BJ (cell line): ENCODE measurements at places on chromosomes 4 and X.

DNA sequence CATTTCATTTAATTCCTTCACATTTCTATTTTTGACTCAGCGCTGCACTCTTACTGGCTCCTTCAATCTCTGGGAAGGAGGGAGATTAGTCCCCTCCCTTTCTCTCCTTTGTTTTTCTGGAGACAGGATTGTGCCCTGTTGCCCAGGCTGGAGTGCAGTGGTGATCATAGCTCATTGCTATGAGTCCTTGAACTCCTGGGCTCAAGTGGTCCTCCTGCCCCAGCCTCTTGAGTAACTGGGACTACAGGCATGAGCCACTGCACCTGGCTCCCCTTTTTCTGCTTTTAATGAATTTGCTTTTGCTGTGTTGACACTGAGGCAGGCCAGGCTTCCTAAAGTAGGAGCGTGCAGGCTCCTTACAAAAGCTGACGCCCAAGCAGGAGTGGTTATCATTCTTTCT lies 10.5 kb downstream of the TBC1D14 start:
- no peak for DNase-seq

- no peak for DNase-seq
Measured at GRCh38 chr4:4388311-4388790, 1.4 kb downstream of the NSG1 start.

DNA sequence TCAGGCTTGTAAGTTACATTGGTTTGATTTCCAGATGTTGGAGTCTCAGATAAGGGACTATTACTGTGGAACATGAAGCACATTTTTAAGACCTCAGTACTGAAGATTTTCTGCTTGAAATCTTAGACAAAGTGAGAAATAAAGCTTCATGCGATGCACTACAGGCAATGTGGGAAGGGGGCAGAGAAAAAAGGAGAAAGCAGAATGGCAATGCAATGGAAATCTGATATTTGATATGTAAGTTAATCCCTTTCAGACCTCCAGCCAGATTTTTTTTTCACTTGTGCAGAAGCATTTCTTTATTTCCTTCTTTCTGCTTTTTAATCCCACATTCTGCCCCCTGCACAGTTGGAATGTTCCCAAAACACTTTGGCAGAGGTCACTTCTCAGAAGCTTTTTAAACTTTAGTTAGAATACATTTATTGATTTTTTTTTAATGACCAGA lies 174.3 kb downstream of the ADGRL3 start:
- DNase-seq = no peak

DNA sequence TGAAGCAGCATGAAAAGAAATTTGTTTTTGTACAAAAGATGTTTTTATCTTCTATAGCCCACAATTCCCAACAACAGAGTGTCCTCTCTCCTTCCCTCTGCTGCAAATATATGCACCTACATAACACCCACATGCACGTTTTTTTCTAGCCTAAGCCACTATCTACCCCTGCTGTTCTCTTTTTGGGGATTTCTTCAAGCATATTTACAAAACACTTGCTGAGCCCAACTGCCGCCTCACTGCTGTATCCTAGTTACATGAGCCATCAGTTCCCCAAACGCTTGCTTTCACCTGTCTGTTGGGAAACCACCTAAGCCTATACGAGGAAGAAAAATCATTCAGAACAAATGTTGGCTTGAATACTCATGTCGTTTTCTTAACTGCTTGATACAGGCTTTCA lies 127.2 kb downstream of the CHRNA9 start:
- no peak for DNase-seq

GRCh38 chr4:114601304-114602052 lies 2.9 kb downstream of the UGT8 start:
- no peak for DNase-seq

DNA sequence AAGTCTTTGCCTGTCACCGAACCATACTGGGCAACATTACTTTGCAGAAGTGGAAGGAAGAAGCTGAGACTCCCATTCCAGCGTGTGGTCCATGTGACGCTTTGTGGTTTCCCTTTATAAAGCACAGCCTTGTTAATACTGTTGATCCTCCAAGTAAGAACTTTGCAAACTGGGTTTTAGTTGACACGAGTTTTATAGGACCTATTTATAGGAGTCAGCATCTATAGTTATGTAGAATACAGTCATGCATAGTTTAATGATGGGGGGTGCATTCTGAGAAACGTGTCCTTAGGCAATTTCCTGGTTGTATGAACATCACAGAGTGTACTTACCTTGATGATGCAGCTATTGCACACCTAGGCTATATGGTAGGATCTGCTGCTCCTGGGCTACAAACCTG lies 1879.4 kb upstream of the TENM3 start:
- DNase-seq = no peak

DNA sequence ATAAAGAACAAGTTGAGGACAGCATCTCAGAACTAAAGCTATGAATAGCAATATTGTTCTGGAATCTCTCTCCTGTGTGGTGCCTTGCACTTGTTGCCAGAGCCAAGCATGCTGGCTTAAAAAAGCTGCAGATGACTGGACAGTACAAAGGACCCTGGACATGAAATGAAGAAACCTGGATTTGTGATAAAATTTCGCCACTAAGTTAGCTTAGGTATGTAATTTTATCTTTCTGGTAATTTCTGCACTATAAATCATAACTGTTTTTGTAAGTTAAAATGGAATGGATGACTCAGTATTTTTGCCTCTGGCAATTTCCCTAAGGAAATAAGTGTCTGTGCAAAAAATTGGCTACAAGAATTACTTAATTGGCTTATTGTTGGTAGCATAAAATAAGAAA lies 317.2 kb downstream of the CAMK2D start:
- no peak for DNase-seq

DNA sequence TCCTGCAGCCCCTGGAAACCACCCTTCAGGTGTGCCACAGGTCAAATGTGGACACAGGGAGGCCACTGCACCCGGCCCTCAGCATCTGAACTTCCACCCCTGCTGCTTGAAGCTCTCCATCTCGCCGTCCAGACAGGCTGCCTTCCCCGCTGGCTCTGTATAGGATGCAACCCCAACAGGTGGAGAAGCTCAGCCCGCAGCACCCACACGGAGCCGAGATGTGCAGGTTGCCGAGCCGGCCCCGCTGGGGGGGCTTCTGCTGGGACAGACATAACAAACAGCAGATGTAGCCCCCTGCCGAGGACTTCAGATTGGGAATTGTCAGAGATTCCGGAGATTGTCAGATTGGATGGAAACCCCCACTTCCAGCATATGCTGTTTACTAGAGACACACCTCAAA lies 20.5 kb downstream of the TMEM187 start:
- DNase-seq = no peak

- DNase-seq = no peak
Measured at GRCh38 chrX:110825972-110826371, 30.4 kb upstream of the CHRDL1 start.

DNA sequence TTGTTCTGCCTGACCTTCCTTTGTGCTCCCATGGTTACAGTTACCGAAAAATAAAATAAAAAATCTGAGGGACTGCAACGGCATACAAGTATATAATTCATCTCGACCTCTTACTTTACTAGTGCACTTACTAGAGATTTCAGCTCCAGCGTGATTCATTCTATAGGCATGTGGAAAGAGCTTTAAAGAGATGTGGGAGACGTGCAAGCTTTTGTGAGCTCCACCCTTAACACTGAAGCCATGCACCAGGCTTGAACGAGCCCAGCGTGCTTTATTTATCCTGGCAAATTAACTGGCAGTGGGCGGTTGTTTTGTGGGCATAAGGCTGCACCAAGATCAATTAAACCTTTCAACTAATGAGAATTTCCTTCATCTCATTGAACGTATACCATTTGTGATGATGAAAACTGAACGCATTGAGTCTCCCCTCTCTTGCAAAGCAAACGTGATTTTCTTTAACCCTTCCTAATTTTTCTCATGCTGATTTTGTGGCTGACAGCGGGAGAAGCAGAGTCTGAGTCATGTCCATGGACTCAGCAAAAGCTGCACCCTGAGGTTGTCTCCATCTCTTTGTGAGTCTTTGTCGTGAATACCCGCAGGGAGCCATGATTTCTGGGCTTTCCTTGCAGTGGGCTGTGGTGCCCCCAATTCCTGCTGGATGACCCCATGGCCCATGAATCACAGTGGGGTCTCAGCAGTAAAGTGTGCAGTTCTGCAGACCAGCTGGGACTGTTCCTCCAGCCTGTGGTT lies 60.1 kb downstream of the MXRA5 start:
- DNase-seq = peak; percentile 64

- DNase-seq = no peak
Measured at GRCh38 chr4:23746027-23746426, 143.8 kb downstream of the PPARGC1A start.

GRCh38 chr4:6939761-6940743 lies 30.4 kb downstream of the TBC1D14 start:
- DNase-seq = no peak

DNA sequence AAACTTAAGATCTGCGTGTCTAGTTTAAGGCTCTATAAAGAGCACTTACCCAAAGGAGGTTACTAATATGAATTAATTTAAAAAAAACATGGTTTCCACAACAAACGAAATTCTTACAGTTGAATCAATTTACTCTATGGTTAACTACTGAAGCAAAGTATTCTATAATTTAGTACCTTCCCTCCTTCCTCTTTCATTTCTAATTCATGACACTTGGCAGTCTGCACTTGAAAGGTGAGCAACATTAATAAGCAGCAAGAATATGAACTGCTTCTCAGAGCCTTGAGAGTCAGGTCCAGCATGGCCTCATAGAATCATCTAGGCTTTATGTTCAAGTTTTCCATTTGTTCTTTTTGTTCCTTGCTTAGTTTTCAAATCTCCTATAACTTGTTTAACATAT lies 42.7 kb downstream of the TAPT1 start:
- no peak for DNase-seq

DNA sequence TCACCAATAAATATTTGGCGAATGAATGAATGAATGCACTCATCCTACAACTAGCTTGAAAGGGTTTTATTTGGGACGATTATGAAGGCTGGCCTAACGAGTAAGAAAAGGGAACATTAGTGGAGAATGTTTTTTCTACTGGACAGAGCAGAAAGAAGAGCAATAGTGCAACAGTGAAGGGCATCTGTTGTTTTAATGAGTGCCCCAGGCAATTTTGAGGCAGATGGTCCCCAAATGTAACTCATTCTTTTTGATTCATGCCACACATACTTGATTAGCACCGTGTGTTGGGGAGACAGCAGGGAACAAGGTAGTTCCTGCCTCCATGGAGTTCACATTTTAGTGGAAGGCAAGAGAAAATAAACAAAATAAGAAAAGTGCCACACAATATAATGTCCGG lies 22.7 kb upstream of the INTS6L start:
- DNase-seq = no peak

- no peak for DNase-seq
Measured at GRCh38 chr4:81550388-81550859, 78.7 kb upstream of the RASGEF1B start.

DNA sequence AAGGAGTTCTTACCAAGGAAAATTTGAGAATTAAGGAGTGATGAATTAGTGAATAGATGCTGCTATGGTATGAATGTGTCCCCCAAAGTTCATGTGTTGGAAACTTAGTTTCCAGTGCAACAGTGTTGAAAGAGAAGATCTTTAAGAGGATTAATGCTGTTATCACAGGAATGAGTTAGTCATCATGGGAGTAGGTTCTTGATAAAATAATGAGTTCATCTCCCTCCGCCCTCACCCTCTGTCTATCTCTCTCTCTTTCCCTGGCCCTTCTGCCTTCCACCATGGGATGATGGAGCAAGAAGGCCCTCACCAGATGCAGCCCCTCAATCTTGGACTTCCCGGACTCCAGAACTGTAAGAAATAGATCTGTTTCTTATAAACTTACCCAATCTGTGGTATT lies 38.3 kb upstream of the KLHL8 start:
- no peak for DNase-seq

DNA sequence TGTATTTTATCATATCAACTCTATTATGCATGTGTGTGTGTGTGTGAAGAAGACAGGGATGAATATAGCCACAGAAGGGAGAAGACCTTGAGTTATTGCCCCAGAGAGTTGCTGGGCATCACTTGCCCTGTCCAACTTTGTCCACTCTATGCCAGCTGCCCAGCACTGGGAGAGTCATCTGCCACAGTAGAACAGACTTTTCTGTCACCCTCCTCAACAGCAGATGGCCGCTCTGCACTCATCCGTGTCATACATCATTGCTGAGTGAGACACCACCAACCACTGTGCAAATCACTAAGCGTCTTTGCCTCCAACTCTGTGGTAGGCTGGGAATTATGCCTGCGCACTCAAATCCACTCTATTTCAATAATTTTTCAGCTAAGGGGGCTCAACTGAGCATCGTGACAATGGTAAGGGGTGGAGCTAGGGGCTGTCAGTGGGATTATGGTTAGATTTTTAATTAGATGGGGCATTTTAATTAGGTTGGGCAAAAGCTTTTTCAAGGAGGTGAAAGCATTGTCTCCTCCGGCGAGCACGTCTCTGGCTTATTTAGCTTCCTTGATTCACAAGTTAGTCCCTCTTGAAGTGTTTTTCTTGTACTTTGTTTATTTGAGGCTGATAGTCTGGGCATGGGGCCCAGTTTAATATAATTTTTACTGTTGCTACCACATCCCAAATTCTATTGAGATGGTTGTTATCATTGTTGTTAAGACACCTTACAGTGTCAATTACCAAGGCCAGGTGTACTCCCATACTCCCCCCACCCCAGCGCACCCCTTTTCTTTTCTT lies 100.1 kb upstream of the KLF3 start:
- DNase-seq = no peak
